Smooth muscle cell of bladder (primary cell): ENCODE measurements at places on chromosomes 3 and 15. TPM values are rescaled to one million over a fixed set of nuclear protein-coding genes. Genes with fewer than 3 reads are reported as not detected.

The CLDN16 gene
- total RNA-seq = under 0.01 TPM in 1 of 2 replicates, not detected in the other

The CSPG5 gene
- 0.18 and 0.28 TPM in 2 replicates for total RNA-seq

The IFT80 gene
- total RNA-seq = 59.3 and 73.9 TPM in 2 replicates

The ZNF80 gene
- total RNA-seq = not detected in 2 replicates

The GOLGA6L10 gene
- 0.28 and 0.71 TPM in 2 replicates for total RNA-seq

The MSL2 gene
- 5.1 and 7.1 TPM in 2 replicates for total RNA-seq

The SYNPR gene
- not detected in 2 replicates for total RNA-seq

The CPA3 gene
- total RNA-seq = not detected in 2 replicates

The TICRR gene
- total RNA-seq = 0.28 and 0.92 TPM in 2 replicates

The SAMD7 gene
- not detected in 2 replicates for total RNA-seq

The MELTF gene
- total RNA-seq = 4.6 and 29.0 TPM in 2 replicates

The CCDC32 gene
- total RNA-seq = 10.1 and 15.8 TPM in 2 replicates

The CYP1A1 gene
- total RNA-seq = 0.09 and 0.71 TPM in 2 replicates

The PCSK6 gene
- total RNA-seq = 7.7 and 11.6 TPM in 2 replicates

The AHSG gene
- not detected in 2 replicates for total RNA-seq

The LYZL4 gene
- total RNA-seq = not detected in 2 replicates

The PLSCR2 gene
- not detected in 2 replicates for total RNA-seq

The MESP1 gene
- 0.09 and 0.28 TPM in 2 replicates for total RNA-seq

The SLCO3A1 gene
- total RNA-seq = 3.8 and 5.7 TPM in 2 replicates

The DUOX2 gene
- total RNA-seq = under 0.01 TPM in 1 of 2 replicates, not detected in the other

The FGF12 gene
- total RNA-seq = 0.09 TPM in 1 of 2 replicates, not detected in the other

The BTLA gene
- under 0.01 TPM in 1 of 2 replicates, not detected in the other for total RNA-seq

The SNX22 gene
- 0.14 and 0.18 TPM in 2 replicates for total RNA-seq

The SMCO1 gene
- total RNA-seq = not detected in 2 replicates

The CHL1 gene
- 2.6 and 4.0 TPM in 2 replicates for total RNA-seq
